Stimulated activated CD4-positive, alpha-beta T cell treated with anti-CD3 and anti-CD28 coated beads, Interleukin-12 subunit alpha, Interleukin-12 subunit beta, amount 100 ng/mL, for 48 hours (primary cell): ENCODE measurements at places on chromosomes 2 and 18.

DNA sequence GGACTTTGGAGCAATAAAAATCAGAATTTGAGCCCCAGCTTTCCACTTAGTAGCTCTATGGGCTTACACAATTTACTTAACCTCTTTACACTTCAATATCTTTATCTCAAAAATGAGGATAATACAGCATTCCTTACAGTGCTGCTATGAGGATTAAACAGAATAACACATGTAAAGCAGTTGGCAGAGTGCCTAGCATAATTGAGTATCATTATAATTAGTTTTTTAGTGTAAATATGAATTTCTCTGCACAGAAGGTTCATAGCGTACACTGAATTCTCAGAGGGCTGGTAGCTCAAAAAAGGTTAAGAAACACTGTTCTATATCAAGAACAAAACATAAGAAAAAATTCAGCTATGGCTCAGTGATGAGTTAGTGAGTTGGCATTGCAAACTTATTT, 190.4 kb upstream of the CYP26B1 start:
- no peak for DNase-seq

GRCh38 chr2:109562421-109562820, 51.3 kb downstream of the SEPTIN10 start:
- no peak for DNase-seq

GRCh38 chr2:177547122-177547521, 154.5 kb downstream of the AGPS start:
- DNase-seq, result no peak

- DNase-seq, result no peak
Measured at GRCh38 chr2:61726456-61727209, 127.2 kb downstream of the FAM161A start.

DNA sequence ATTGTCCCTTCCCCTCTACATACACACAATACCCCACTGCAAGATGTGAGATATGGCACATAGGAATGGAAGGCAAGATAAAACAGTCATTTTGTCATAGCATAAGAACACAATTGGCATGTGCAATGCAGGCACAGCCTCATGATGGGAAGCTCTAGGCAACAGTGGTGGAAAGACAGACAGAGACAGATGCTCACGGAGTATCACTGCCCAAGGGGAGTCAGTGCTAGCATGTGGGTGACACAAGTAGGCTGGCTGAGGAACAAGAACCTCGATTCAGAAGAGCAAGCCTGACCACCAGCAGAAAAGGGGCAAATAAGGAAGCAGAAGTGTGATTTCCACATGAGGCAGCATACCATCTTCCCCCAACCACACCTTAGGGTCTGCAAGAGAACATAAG, 323.6 kb downstream of the PAX3 start:
- no peak for DNase-seq

- no peak for DNase-seq
Measured at GRCh38 chr2:48586433-48586832, 31.2 kb upstream of the GTF2A1L start.

DNA sequence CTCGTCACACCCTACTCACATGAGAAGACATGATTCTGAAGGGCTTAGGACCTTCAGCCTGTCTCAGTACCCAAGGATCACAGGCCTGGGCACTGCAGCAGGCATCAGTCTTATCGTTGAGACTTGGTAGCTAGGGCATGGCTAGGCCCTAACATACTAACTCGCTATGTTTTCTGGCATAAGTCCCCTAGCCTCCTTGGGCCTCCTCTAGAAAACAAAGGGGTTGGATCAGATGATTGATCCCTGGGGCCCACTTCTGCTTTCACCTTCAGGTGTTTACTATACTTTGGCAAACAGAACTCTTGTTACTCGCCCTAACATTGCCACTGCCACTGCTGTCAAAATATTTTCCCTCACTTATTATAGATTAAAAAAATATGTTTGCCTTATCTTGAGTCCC, 44.2 kb downstream of the VSNL1 start:
- DNase-seq, result no peak

DNA sequence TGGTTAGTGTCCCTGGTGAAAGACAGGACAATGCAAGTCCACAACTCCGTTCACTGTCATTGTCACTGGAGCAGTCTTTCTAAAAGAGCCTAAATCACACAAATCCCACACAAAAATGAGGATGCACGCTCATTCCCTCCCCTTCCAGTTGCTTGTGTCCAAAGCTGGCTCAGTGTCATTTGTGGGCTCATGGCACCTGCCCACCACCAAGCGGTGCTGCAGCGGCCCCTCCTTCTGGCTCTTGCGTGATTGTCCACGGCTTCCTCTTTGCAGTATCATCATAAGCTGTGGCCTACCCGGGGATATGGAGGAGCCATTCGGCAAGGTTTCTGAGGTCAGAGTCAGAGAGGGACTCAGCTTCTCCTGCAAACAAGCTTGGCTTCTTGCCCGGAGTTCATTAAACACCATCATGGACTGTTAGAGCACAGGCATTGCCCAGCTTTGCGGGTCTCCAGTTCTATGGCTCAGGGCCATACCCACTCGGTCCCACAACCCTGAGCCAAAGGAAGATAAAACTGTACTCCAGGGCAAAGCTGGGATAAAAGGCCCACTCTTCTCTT, 179.4 kb upstream of the AGAP1 start:
- no peak for DNase-seq

- no peak for DNase-seq
Measured at GRCh38 chr18:39113790-39114189, 1548.2 kb upstream of the CELF4 start.

GRCh38 chr2:20190876-20191713, 33.8 kb downstream of the SDC1 start:
- DNase-seq, result no peak

GRCh38 chr2:70482401-70482800, 71.2 kb downstream of the TGFA start:
- no peak for DNase-seq

DNA sequence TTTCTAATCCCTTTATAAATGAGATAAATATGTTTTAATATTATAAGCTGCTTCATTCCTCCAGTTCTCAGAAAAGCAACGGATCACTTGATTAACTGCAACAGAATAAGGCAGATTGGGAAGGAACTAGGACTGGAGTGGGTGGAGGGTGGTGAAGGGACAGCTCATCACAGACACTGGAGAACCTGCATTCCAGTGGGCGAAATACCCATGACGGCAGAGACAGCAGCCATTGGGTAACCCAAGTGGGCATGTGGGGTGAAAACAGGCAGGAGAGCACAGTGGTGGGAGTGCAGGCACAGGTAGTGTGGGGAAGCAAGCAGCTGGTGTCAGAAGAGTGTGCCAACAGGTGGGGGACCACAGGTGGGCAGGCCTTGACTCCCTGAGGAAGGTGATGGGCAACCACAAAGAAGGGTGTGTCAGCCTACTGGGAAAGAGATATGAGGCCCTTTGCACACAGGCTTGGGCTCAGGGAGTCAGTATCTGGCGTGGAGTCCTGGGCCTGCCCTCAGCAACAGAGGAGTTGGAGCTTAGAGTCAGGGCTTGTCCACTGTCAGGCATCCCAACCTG, 27.2 kb downstream of the DPYSL5 start:
- no peak for DNase-seq

- no peak for DNase-seq
Measured at GRCh38 chr2:222034058-222034457, 264.7 kb downstream of the PAX3 start.

GRCh38 chr2:161219211-161219610, 59.0 kb downstream of the TANK start:
- no peak for DNase-seq

- DNase-seq, result no peak
Measured at GRCh38 chr2:55416786-55417568, 2.7 kb downstream of the CCDC88A start.

- no peak for DNase-seq
Measured at GRCh38 chr18:47585136-47585535, 333.7 kb upstream of the SKOR2 start.
